ENCODE measurements at places on chromosomes 6 and 20.

GRCh38 chr6:158684745-158685324 lies 35.0 kb downstream of the SYTL3 start:
- DNase-seq, result no peak

DNA sequence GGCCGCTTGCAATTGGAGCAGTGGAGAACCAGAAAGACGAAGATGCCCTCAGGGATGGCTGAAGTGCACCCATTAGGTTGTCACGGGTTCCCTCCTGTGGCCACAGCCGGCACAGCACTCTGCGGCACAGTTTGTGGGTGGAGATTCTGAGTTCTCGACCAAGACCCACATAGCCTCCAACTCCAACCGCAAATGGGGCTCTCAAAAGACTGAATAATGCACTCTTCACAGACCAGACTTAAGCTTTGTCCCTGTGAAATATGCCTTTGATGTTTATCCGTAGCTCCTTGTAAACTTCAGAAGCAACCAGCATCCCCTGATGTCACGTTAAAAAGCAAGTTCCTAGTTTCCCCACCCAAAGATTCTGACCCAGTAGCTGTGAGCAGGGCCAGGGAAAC lies 934 bp upstream of the CST9 start:
- peak; percentile 44 for DNase-seq

DNA sequence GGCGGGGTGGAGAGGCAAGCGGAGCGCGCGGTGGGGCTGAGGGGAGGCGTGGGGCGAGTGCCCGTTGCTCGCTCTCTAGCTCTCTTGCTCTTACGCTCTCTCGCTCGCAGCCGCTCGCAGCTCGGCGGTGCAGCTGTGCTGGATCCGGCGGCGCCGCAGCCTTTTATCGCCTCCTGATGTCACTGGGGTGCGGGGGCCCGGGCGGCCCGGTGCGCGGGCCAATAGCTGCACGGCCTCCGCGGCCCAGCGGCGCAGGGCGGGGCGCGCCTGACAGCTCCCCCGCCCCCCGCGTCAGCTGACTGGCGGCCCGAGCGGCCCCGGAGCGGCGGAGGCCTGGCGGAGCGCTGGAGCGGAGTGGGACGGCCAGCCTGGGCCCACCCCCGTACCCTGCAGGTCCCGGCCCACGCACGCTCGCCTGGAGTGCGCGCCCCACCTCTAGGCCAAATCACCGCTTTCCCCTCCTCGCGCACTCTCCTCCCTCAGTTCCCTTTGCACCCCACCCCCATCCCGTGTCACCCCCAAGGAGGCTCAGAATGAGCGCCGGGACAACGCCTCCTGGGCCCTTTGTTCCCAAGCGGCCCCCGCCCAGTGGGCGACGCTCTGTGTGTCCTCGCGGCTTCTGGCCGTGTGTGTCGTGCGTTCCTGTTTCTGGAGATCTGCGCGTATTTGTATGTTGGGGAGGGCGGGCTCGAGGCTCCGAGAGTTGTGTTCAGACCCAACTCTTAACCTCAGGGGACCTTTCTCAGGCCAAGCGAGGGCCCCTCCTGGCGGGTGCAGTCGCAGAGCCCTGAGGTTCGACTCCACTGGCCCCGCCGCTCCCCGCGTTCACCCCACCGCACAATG lies at the start of gene MAFB:
TSS of gene MAFB (minus strand) at position 137 of the 843 bp plus-strand sequence. CDS start 386 bp downstream, outside the sequence.
- no peak for DNase-seq

DNA sequence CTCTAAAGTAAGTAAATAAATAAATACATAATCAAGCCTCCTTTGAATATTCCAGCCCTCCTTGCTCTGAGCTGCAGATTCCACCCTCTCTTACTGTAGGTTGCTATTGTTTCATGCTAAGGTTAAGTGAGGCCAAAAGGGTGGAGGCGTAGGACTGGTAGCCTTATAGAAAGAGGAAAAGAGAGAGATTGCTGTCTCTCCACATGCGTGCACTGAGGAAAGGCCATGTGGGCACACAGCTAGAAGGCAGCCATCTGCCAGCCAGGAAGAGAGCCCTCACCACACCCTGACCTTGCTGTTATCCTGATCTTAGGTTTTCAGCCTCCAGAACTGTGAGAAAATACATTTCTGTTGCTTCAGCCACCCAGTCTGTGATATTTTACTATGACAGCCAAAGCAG lies 87.4 kb upstream of the SHLD1 start:
- no peak for DNase-seq

GRCh38 chr6:52990342-52990741 lies 4.7 kb downstream of the GSTA4 start:
- no peak for DNase-seq

DNA sequence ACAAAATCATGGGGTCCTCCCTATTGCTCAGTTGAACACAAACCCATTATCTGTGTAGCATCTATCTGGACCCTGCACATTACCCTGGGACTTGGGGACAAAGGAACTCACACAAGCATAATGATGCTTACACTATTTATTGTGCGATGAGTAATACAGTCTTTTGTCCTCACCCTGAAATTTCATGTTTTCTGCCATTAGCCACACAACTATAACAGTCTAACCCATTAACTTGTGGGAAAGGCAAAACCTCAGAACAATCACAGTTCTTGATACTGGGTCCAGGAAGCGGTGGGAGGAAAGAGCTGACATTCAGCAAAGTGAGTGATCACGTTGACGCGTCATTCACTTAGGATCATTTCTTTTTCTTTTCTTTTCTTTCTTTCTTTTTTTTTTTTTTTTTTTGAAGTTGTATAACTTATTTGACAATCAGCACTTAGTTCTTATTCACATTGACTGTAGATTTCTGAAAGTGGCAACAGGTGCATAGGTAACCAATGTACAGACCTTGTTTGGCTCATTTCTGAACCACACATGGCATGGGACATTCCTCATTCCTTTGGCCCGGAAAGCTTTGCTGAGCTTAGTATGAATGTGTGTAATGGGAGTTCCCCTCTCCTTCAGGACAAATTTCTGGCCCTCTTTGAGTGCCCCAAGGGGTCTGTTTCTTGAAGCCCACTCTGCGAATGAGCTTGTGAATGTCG lies 94.8 kb upstream of the CNKSR3 start:
- DNase-seq, result peak; percentile 40

- no peak for DNase-seq
Measured at GRCh38 chr6:147057188-147057587, 147.0 kb upstream of the STXBP5 start.

DNA sequence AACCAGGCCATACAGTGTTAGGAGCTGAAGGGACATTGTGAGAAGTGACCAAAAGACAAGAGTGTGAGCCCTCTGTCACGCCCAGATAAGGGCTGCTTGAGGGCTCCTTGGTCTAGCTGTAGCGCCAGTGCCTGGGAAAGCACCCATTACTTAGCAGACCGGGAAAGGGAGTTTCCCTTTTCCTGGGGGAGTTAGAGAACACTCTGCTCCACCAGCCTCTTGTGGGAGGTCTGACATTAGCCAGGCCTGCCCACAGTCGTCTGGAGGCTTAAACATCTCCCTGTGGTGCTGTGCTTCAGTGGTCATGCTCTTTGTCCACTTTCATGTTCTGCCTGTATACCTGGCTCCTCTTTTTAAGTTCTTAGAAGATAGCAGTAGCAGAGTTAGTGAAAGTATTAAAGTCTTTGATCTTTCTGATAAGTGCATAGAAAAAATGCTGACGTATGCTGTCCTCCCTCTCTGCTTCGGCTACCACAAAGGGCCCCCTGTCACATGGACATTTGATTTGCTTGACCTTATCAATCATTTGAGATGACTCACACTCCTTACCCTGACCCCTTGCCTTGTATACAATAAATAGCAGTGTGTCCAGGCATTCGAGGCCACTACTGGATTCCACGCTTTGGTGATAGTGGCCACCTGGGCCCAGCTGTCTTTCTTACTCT lies 201.5 kb upstream of the ECI2 start:
- no peak for DNase-seq

- no peak for DNase-seq
Measured at GRCh38 chr6:14339711-14340584, 222.4 kb downstream of the CD83 start.

GRCh38 chr20:19830211-19830785 lies 72.2 kb downstream of the RIN2 start:
- DNase-seq, result no peak
